ENCODE measurements at places on chromosomes 6 and 20.
A peak's percentile ranks its signal among the peaks of the same experiment; 100 is the strongest.

- DNase-seq = peak; percentile 91
Measured at GRCh38 chr6:42043787-42044475, 6.4 kb upstream of the TAF8 start.

GRCh38 chr6:52489881-52490280 lies 69.7 kb downstream of the EFHC1 start:
- no peak for DNase-seq

GRCh38 chr6:161413355-161413771 lies 139.5 kb upstream of the AGPAT4 start:
- DNase-seq = no peak

GRCh38 chr20:19094959-19095541 lies 117.4 kb upstream of the SLC24A3 start:
- no peak for DNase-seq

- DNase-seq = no peak
Measured at GRCh38 chr6:96015518-96016333, at the start of gene FUT9. Gene FUT9 (plus strand): TSS chr6:96015974. CDS start chr6:96203156, 187,182 bp downstream.

DNA sequence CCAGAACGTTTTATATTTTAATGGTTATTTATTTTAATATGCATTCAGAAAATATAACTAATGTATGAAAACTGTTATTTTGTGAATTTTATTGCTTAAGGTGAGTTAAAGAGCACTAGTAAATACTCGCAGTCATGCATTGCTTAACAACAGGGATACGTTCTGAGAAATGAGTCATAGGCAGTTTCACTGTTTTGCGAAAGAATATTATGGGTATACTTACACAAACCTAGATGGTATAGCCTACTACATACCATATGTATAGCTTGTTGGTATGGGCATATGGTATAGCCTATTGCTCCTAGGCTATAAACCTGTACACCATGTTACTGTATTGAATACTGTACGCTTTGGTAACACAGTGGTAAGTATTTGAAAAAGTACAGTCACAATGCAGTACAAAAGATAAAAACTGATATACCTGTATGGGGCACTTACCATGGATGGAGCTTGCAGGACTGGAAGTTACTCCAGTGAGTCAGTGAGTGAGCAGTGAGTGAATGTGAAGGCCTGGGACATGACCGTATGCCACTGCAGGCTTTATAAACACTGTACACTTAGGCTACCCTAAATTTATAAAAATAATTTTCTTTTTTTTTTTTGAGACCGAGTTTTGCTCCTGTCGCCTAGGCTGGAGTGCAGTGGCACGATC lies 38.5 kb downstream of the ARFGEF2 start:
- no peak for DNase-seq

DNA sequence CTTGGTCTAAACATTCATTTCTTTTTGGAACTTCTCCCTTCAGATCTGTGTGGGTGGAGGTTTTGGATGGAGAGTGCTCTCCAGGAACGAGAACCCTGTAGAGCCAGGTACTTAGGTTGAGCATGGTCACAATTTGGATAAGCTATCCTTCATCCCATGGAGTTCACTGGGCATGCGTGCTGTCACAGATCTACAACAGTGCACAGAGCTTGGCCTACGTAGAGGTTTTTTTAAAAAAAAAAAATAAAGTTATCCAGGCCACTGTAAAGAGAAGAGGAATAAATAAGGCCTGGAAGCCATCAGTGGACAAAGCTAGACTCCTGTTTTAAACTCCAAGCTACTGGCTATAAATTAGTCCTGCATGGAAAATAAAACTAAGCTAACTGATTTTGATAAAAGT lies 165.6 kb downstream of the SLC24A3 start:
- DNase-seq = no peak

DNA sequence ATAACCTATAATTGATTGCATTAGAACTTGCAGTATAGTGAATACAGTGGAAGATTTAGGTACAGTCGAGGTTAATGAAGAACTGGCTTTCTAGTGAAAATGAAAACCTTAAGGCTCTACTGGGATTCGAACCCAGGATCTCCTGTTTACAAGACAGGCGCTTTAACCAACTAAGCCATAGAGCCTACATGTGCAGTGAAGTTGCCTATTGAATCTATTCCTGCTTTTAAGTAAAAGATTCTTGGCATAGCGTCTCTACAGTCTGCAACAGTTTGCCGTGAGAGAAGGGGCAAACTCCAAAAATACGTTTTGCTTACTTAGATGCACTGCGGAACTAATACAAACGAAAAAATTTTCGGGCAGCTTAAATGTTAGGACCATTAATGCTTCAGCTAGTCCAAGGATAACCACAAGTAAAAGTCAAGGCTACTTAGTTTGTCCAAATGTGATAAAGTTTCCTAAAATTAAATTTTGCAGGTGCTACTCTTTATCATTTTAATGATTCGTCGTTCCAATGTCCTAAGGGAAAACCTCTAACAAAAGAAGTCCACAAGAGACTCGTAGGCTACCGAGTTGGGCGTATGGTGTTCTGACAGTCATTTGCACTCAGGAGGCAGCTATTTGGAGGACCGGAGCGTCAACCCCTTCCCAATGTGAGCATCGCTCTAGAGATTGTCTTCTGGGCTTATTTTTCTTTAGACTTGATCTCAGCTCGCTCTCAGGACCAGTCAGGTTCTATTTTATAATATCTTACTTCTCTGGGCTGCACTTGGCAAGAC lies 31.3 kb upstream of the ZSCAN23 start:
- DNase-seq = no peak

GRCh38 chr20:18754030-18754652 lies 59.4 kb upstream of the SCP2D1 start:
- no peak for DNase-seq

DNA sequence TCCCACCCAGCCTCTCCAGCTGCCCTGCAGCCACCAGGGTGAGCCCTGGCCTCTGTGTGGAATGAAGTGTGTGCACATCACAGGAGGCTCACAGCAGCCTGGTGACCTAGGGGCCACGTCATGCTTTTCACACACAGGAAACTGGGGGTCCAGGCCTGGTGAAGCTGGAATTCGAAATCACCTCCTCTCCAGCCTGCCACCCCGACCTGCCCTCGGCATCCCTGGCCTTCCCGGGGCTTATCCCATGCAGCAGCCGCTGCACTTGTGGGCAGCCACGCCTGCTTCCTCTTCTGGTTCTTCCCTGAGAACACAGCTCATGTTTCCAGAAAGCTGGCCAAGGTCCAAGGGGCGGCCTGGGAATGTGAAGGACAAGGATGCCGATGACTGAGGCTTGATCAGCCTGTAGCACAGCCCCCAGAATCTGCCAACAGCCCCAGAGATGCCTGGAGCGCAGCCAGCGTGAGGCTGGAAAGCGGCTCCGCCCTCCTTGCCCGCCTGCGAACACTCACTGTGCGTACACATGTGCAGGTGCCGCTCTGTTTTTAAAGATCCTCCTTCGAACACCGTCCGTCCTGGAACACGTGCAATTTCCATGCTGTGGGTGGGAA lies 4.2 kb upstream of the NTSR1 start:
- no peak for DNase-seq

DNA sequence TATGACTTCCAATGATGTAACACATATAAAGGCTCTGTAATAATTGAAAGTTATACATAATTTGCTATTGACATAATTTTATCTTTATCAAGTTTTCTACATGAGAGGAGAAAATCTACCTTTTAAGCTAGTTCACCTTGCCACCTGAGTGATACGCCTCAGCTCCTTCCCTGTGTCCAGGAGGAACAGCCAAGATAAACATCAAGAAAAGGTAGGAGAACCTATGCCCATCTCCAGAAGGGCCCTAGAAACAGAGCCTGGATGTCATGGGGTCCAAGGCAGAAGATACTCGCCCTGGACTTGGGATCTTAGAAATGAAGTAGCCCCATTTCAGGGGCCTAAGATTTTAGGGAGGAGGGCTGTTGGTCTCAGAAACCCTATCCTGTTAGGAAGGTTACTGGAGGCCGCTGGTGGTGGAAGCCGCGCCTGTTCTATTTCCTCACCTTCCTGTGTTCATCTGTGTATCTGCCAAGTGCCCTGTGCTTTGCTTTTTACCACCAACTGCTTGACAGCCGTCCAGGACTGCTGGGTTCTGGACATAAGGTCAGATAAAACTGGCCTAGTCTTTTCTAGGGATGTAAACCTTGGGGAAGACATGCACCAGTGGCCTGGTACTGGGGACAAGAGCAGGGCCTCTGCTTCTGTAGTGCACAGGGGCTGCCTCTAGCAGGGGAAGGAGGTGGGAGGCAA lies 178.5 kb downstream of the ARID1B start:
- DNase-seq = no peak

GRCh38 chr6:39964094-39964493 lies 29.8 kb upstream of the MOCS1 start:
- DNase-seq = no peak

- DNase-seq = no peak
Measured at GRCh38 chr6:75493400-75494064, at the start of gene FILIP1. Gene FILIP1 (minus strand): TSS chr6:75493800. CDS start chr6:75414972, 78,828 bp downstream.

- DNase-seq = no peak
Measured at GRCh38 chr6:137804637-137805036, 62.4 kb upstream of the TNFAIP3 start.
